ENCODE measurements at places on chromosomes 4 and X. TPM values are rescaled to one million over a fixed set of nuclear protein-coding genes. Genes with fewer than 3 reads are reported as not detected.

Gene EOLA2
- total RNA-seq = 11.2 TPM

Gene ARMCX2
- total RNA-seq = 76.9 TPM

Gene C4orf36
- total RNA-seq = 0.63 TPM

Gene ZNF81
- 14.4 TPM for total RNA-seq

Gene IL13RA2
- 3.8 TPM for total RNA-seq

DNA sequence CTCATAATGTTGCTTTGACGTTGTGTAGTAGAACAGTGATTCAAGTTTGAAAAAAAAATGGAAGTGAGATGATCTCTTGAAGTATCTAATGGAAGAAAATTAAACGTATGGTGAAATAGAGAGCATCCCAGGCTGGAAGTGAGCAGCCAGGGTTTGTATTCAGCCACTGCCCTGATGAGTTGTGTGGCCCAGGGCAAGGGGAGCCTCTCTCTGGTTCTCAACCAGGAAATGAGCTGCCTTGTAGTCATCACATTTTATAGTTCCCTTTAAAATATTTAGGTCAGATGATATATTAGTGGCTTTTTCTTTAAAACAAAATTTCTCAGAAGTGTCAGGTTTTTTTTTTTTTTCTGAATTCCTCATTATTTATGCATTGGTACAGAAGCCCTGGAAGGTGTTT is 150.3 kb downstream of the GPAT3 start:
- no peak for DNase-seq

- DNase-seq = no peak
These were observed 1440.2 kb downstream of the ADGRL3 start for GRCh38 chr4:62640296-62640695.

- DNase-seq = no peak
These were observed 184.4 kb upstream of the CXorf66 start for GRCh38 chrX:140149761-140150160.

DNA sequence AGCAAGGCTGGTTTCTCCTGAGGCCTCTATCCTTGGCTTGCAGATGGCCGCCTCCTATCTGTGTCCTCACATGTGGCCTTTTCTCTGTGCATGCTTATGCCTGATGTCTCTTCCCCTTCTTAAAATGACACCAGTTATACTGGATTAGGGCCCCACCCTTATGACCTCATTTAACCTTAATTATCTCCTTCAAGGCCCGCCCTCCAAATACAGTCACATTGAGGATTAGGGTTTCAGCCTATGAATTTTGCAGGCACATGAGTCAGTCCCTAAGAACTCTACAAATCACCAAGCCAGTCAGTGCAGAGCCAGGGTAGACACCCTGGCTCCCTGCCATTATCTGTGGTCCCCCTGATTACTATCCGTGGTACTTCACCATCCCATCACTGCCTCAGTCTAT is 51.6 kb downstream of the MAML3 start:
- no peak for DNase-seq

Measured in urinary bladder (tissue), 4 donors.